ENCODE measurements at places on chromosomes 7 and 10.

- DNase-seq: no peak
These were observed 128.8 kb upstream of the DNAJB12 start for GRCh38 chr10:72483471-72483870.

DNA sequence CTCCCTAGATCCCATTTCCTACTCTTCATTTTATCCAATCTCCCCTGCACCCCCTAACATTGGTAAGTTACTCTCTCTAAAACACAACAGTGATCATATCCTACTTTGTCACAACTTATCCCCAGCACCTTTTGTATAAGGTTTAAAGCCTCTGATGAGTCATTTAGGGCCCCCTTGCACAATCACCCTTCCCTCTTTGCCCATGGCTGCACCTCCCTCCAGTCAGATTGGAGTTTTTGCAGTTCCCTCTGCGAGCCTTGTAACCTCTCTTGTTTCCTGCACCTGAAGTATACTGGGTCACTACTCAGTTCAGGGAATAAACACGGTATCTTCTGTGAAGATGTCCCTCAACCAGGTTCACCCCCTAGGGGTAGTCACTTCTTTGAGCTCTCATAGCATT is 55.9 kb upstream of the ADRB1 start:
- no peak for DNase-seq

- DNase-seq: no peak
These were observed 21.9 kb upstream of the CFAP46 start for GRCh38 chr10:132964231-132964630.

GRCh38 chr7:47441796-47442604 is 139.9 kb downstream of the TNS3 start:
- DNase-seq: no peak

- no peak for DNase-seq
These were observed 253.6 kb downstream of the SORCS3 start for GRCh38 chr10:104894681-104895080.

GRCh38 chr7:11317766-11318165 is 344.1 kb downstream of the PHF14 start:
- DNase-seq: no peak

- no peak for DNase-seq
These were observed 6.9 kb upstream of the BAG3 start for GRCh38 chr10:119644205-119644814.

DNA sequence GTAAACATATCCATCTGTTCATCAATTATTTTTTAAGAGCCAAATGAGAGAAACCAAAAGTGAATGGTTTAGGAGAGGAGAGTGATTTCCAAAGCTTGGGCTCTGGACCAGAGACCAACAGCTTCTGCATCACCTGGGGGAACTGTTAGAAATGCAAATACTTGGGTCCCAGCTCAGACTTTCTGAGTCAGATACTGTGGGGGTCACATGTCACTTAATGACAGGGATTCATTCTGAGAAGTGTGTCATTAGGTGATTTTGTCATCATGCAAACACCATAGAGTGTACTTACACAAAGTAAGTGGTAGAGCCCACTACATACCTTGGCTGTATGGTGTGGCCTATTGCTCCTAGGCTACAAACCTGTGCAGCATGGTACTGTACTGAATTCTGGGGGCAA is 128.5 kb upstream of the PRR15 start:
- no peak for DNase-seq

- DNase-seq: no peak
These were observed 506.2 kb upstream of the ZWINT start for GRCh38 chr10:56867236-56867635.

- DNase-seq: no peak
These were observed 36.2 kb downstream of the TOMM7 start for GRCh38 chr7:22786290-22786932.

DNA sequence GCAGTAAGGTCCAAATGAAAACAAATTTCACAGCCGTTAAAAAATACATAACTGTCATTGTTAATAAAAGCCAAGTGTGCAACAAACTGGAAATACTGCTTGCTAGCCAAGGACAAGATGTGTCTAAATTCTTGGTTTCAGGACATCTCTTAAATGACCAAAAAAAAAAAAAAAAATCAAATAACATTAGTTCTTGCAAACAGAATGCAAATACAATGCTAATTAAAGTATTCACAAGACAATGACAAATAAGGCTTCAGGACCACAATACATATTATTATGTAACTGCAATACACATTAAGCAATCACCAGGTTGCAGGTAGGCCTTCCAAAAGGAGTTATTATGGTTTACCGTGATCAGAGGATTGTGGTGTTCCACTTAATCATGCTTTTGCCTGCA is 3.6 kb downstream of the ARHGAP21 start:
- DNase-seq: no peak

- DNase-seq: no peak
These were observed 182.8 kb upstream of the PHYHIPL start for GRCh38 chr10:58993480-58994221.

DNA sequence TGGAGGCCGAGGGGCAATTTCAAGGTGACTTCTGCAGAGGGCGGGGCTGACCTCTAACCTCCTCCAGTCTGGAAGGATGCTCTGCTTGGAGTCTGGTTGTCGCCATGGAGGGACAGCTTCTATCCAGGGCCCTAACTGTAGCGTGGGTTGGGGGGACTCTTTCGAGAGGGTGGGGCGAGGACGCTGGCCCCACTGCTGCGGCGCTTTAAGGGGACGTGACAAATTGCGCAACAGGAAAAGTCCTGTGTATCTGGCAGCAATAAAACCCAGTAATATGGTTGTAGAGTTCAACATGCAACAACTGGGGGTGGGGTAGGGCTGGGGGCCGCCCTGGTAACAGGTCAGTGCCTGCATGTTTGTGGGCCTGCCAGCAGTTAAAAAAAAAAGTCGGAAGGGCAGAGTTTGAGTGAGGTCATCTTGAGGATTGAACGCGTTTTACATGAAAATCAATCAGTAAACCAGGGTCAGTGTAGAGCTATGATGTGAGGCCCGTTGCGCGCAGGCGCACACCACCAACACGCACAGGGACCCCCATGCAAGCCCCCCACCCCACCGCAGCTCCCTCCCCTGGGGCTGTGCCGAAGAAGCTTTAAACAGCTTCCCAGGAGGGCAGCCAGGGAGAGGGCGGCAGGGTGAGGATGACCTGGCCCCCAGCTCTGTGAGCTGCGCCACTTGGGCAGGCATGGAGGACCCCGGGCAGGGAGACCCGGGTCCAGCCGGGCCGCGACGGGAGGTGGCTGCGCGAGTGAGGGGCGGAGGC is 4.3 kb downstream of the SHH start:
- DNase-seq: no peak

- DNase-seq: no peak
These were observed 46.1 kb upstream of the EXOC6 start for GRCh38 chr10:92801978-92802872.

- DNase-seq: no peak
These were observed 47.9 kb downstream of the SEPTIN7 start for GRCh38 chr7:35848725-35849124.

- DNase-seq: no peak
These were observed 59.0 kb upstream of the TAS2R16 start for GRCh38 chr7:123054357-123055133.

Data from activated CD4-positive, alpha-beta T cell treated with anti-CD3 and anti-CD28 coated beads for 48 hours (primary cell).